ENCODE measurements at places on chromosomes 2 and 18. TPM values are rescaled to one million over a fixed set of nuclear protein-coding genes. Genes with fewer than 3 reads are reported as not detected.

NAT8 gene
- total RNA-seq: not detected

MLPH gene
- total RNA-seq: 121 TPM

SCTR gene
- total RNA-seq: not detected

IL1RL2 gene
- 0.39 TPM for total RNA-seq

RIT2 gene
- not detected for total RNA-seq
